ENCODE measurements at places on chromosomes 2 and 18.
A peak's percentile ranks its signal among the peaks of the same experiment; 100 is the strongest.

- no peak for DNase-seq
These were observed 403.7 kb upstream of the SPRED2 start for GRCh38 chr2:65835975-65836549.

DNA sequence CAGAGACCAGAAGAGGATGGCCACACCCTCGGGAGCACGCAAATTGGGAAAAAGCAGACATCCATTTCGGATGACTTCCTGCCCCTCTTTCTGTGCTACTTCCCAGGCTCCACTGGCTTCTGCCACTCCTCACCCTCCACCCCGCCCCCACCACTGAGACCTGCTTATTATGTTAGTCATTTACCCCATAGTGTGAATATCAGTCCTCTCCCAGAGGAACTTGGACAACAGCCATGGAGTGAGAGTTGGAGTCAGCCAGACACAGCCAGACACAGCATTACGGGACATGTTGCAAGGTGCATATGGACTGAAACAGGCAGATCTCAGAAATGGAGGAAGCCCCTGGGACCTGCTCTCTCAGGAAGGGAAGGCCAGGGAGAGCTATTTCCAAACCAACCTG lies 51.8 kb downstream of the CTIF start:
- DNase-seq: peak; percentile 67

GRCh38 chr2:7203056-7203467 lies 285.9 kb downstream of the RNF144A start:
- peak; percentile 50 for DNase-seq

- DNase-seq: no peak
These were observed 17.6 kb downstream of the NBAS start for GRCh38 chr2:15543541-15543940.

Data from RPMI7951 (cell line).